ENCODE measurements at places on chromosomes 6 and 20.

DNA sequence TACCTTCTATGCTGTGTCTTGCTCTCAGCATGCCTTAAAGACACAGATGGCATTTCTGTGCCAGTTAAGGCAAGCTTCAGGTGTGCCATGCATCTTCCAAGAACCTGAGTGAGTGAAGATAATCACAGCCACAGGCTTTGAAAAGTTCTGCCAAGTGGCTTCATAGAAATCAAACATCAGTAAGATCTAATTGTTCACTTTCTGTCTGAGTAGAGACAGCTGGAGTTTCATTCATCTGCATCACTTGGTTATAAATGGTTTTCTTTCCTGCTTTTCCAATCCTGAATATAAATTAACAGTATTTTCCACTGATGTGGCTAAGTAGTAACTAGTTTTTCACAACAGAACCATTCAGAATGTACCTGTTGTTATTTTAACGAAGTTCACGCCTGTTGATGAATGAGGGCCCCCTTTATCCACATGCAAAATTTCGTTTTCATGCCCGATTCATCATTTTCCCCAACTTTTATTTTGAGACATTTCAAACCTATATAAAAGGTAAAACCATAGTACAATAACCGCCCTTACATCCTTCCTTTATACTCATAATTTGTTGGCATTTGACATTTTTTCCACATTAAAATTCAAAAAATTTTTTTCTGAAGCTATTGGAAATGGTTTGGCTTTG, 38.6 kb upstream of the KCNG1 start:
- H3K4me1 ChIP-seq, result no peaks in the 10 kb centered on the region
- H3K36me3 ChIP-seq, result no peaks in the 10 kb centered on the region
- no peak overlapping the region for H3K4me3 ChIP-seq
- no peak overlapping the region for H3K27ac ChIP-seq

GRCh38 chr6:139881236-139881635, 506.8 kb upstream of the CITED2 start:
- no peaks in the 10 kb centered on the region for H3K27me3 ChIP-seq
- no peak for DNase-seq
- H3K4me1 ChIP-seq, result no peaks in the 10 kb centered on the region
- no peak overlapping the region for H3K4me3 ChIP-seq

GRCh38 chr6:157088841-157089240, 234.5 kb downstream of the TMEM242 start:
- H3K4me1 ChIP-seq, result no peaks in the 10 kb centered on the region
- peaks cover 30% of the 10 kb centered on the region for H3K36me3 ChIP-seq
- no peak for DNase-seq
- no peak overlapping the region for H3K4me3 ChIP-seq

DNA sequence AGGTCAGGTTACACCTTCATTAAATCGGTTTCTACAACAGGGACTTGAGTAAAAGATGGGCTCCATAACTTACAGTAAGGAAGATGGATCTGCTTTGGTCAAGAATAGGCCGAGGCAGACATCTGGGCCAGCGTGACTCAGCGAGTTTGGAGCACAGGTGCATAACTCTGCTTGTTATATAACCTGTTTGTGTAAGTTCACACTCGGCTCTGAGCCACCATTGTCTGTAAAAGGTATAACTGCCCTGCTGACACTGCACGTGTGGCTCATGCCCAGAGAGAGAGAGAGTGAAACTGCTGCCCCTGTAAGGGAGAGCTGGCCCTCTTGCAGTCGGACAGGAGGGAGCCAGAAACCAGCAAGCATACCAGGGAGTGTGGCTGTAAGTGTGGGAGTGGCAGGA, 737.9 kb upstream of the SLC35B3 start:
- no peak overlapping the region for H3K27ac ChIP-seq
- H3K4me3 ChIP-seq, result no peak overlapping the region
- no peak for DNase-seq

GRCh38 chr6:116625872-116626271, 9.6 kb downstream of the RSPH4A start:
- H3K27ac ChIP-seq, result no peak overlapping the region
- DNase-seq, result no peak
- no peak overlapping the region for H3K4me3 ChIP-seq
- H3K4me1 ChIP-seq, result no peaks in the 10 kb centered on the region

GRCh38 chr6:89254569-89254968, 37.4 kb upstream of the GABRR1 start:
- H3K4me1 ChIP-seq, result no peaks in the 10 kb centered on the region
- no peaks in the 10 kb centered on the region for H3K36me3 ChIP-seq
- no peak overlapping the region for H3K27ac ChIP-seq

GRCh38 chr6:41286544-41287346, at the start of gene TREM1:
TREM1 (minus strand) TSS chr6:41286682; CDS start chr6:41286655, 27 bp downstream.
- no peak within 1 kb of the TSS for H3K27ac ChIP-seq
- no peak within 1 kb of the TSS for H3K4me3 ChIP-seq
- no peaks in the 10 kb centered on the region for H3K27me3 ChIP-seq

GRCh38 chr6:3440911-3441310, 15.9 kb downstream of the SLC22A23 start:
- no peak overlapping the region for H3K4me3 ChIP-seq
- DNase-seq, result no peak
- no peak overlapping the region for H3K27ac ChIP-seq
- no peaks in the 10 kb centered on the region for H3K4me1 ChIP-seq
- H3K27me3 ChIP-seq, result peaks cover 8% of the 10 kb centered on the region

GRCh38 chr6:11684901-11685480, 93.6 kb downstream of the ADTRP start:
- H3K36me3 ChIP-seq, result no peaks in the 10 kb centered on the region
- H3K27ac ChIP-seq, result no peak overlapping the region
- H3K27me3 ChIP-seq, result no peaks in the 10 kb centered on the region
- no peaks in the 10 kb centered on the region for H3K4me1 ChIP-seq
- H3K4me3 ChIP-seq, result no peak overlapping the region

DNA sequence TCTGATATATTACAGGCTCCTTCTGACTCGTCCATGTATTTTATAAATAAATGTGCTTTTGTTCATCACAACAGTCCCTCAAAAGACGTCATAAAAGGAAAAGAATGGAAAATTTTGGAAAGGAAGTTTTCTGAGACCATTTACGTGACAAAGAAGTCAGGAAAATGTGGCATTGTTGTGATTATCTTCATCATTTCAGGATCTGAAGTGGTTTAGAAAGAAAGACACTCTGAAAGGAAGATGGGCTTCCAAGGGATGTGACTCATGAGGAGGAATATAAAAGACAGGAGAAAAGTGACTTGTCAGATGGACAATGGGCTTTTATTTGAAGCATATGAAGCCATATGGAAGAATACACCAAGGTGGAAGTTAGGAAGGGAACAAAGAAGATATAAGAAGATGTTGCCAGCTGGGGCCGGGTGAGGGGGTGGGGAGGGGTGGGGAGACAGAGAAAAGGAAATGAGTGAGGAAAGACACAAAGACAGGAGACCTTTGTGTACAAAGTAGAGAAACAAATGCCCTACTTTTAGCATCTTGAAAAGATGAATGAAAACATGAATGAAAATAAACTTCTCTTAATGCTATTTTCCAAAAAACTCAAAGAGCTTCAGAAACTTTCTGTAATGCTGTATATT, 190.3 kb upstream of the PREP start:
- no peaks in the 10 kb centered on the region for H3K27me3 ChIP-seq
- DNase-seq, result no peak
- H3K4me3 ChIP-seq, result no peak overlapping the region
- no peaks in the 10 kb centered on the region for H3K36me3 ChIP-seq
- H3K4me1 ChIP-seq, result peaks cover 34% of the 10 kb centered on the region

DNA sequence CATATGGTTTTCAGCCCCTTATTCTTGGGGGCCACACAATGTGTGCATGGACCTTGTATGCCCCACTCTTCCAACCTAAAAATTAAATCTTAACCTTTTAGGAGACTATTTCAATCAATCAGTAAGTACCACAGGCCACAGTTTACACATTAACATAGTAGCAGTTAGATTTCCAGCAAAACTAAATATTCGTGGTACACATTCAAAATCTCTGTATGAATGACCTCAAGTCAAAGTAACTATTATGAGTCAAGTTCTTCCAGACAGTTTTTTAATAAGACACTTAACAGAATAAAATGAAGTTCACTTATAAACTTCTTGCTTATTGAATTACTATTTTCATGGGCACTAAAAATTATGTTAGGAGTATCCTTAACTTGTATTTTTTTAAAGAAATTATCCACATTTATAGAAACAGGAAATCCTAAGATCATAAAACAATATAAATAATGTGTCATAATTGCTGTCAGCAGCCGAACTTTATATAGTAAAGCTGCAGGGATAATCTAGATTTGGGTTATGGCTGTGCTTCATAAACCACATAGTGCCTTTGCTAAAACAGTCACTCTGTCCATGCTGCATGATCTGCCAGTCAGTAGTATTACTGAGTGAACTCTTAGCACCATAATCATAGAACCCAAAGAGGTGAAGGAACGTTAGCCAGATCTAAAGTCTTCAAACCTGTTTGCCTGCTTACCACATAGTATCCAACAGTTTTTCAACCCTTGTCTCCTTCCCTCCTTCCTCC, 21.7 kb downstream of the SEC63 start:
- no peak overlapping the region for H3K27ac ChIP-seq
- H3K36me3 ChIP-seq, result no peaks in the 10 kb centered on the region
- no peaks in the 10 kb centered on the region for H3K27me3 ChIP-seq
- DNase-seq, result no peak
- H3K4me3 ChIP-seq, result no peak overlapping the region
- no peaks in the 10 kb centered on the region for H3K4me1 ChIP-seq

DNA sequence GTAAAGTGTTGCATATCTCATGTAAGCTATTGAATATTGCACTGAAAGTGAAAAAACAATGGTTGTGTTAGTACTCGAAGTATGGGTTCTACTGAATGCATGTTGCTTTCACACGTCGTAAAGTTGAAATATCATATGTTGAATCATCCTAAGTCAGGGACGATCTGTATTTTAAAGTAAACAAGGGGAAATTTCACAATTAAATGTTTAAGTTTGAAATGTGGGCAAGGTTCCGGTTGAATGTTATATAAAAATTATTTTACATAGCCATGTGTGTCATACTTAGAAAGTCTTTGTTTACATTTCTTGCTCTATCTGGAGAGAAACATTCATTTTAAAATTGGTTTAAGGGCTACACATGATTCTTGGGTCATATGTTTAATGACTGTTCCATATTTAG, 76.8 kb downstream of the AKAP7 start:
- no peak overlapping the region for H3K4me3 ChIP-seq
- H3K36me3 ChIP-seq, result no peaks in the 10 kb centered on the region
- no peak for DNase-seq
- H3K27ac ChIP-seq, result no peak overlapping the region

DNA sequence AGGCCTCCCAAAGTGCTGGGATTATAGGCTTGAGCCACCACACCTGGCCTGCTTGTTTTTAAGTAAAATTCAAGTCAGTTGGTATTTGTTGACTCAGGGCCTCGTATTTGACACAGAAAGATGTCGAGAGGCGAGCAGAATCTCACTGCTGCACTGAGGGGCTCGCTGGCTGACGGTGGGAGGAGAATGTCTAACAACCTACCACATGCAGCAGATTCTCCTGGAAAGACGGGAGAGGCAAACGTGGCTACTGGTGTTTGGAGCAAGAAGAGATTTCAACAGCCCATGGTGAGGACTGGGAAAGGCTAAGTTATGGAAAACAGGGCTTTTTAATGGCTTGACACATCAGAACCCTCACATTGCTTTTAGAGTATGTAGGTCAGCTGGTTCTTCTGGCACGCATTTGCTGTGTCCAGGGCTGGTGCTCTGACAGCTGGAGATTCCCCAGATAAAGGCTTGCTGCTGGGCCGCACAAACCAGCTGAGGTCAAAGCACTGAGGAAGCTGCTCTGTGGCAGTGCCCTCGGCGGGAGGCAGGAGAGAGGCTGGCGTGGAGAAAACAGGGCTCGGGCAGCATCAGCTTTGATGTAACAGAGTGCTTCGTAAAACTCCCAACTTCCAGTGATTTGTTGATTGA, 84.2 kb upstream of the FRMD1 start:
- peaks cover 1% of the 10 kb centered on the region for H3K4me1 ChIP-seq
- no peaks in the 10 kb centered on the region for H3K36me3 ChIP-seq
- no peak overlapping the region for H3K27ac ChIP-seq
- no peak overlapping the region for H3K4me3 ChIP-seq
- no peak for DNase-seq

DNA sequence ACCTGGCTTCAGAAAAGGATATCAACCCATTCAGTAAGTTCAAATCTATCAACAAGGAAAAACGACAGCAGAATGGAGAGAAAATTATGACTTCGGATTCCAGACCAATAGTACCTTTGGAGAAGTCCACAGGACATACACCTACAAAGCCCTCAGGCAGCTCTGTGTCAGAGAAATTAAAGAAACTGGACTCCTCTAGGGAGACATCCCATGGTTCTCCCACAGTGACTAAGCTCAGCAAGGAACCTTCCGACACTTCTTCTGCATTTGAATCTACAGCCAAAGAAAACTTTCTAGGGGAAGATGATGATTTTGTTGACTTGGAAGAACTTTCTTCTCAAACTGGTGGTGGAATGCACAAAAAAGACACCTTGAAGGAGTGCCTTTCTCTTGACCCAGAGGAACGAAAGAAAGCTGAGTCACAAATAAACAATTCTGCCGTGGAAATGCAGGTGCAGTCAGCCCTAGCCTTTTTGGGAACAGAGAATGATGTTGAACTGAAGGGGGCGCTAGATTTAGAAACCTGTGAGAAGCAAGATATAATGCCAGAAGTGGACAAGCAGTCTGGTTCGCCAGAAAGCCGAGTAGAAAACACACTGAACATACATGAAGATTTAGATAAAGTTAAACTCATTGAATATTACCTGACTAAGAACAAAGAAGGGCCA, 67.4 kb upstream of the HINT3 start:
- DNase-seq, result no peak
- H3K36me3 ChIP-seq, result peaks cover 64% of the 10 kb centered on the region
- H3K4me1 ChIP-seq, result no peaks in the 10 kb centered on the region
- no peak overlapping the region for H3K4me3 ChIP-seq

DNA sequence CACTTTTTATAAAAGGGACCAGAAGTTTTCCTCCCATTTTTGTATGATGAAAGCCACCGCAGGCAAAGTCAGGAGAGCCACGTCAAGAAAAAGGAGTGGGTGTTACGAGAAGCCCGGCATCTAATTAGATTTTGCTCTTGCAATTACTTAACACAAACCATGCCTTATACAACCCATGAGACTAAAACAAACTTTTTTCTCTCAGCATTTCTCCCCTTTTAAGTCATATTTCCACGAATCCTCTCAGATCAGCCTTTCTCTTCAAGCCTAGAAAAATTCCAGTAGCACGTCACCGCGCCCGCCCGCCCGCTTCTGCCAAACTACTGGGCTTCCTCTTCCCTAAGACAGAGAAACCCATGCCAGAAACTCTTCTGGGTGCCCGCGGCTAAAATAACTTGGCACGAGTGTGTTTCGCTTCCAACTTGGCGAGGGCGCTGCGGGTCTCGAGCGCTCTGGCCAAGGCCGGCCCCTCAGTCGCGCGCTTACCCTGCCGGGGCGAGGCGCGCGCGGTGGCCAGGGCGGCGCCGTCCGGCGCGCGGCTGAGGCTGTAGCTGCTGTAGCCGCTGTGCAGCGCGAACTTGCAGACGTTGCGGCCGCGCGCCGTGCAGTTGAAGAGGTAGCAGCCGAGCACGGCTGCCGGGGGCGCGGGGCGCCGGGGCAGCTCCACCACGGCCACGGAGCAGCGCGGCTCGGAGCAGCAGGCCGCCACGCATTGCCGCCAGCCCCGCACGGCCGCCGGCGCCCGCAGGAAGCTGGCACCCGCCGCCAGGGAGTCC, 1.0 kb downstream of the LRP11 start:
- no peak overlapping the region for H3K27ac ChIP-seq
- H3K36me3 ChIP-seq, result no peaks in the 10 kb centered on the region
- H3K27me3 ChIP-seq, result peaks cover 17% of the 10 kb centered on the region
- peaks cover 17% of the 10 kb centered on the region for H3K4me1 ChIP-seq

- no peaks in the 10 kb centered on the region for H3K36me3 ChIP-seq
- no peak for DNase-seq
- H3K4me3 ChIP-seq, result no peak overlapping the region
- no peak overlapping the region for H3K27ac ChIP-seq
- H3K4me1 ChIP-seq, result no peaks in the 10 kb centered on the region
Observed at GRCh38 chr6:45076217-45076930, 251.8 kb upstream of the RUNX2 start.
